ENCODE measurements at places on chromosomes 16 and 17.

GRCh38 chr16:65745201-65745708 lies 621.2 kb upstream of the CDH5 start:
- no peak for DNase-seq

GRCh38 chr17:12074346-12074745 lies 53.7 kb downstream of the MAP2K4 start:
- DNase-seq: no peak

- DNase-seq: peak; percentile 49
These were observed 548 bp downstream of the HAGH start for GRCh38 chr16:1825864-1826690.

- no peak for DNase-seq
These were observed 50.6 kb upstream of the METRNL start for GRCh38 chr17:83028851-83029250.
